ENCODE measurements at places on chromosomes 12 and 14. TPM values are rescaled to one million over a fixed set of nuclear protein-coding genes. Genes with fewer than 3 reads are reported as not detected.

Gene LHX5
- total RNA-seq, result not detected

Gene AKAP3
- 3.5 TPM for total RNA-seq

Gene LTB4R
- total RNA-seq, result 15.6 TPM

Gene FOS
- total RNA-seq, result 6.9 TPM

Gene ANKS1B
- 0.96 TPM for total RNA-seq

Gene PKP2
- total RNA-seq, result not detected

Gene SAMD15
- total RNA-seq, result 0.14 TPM

Gene APOF
- not detected for total RNA-seq

Gene PRIMA1
- not detected for total RNA-seq

Gene TUBA1B
- 2,009 TPM for total RNA-seq

Gene MEG3
- total RNA-seq, result not detected

Gene TMPRSS12
- total RNA-seq, result not detected

Gene AGAP2
- 72.7 TPM for total RNA-seq

Gene TMED10
- total RNA-seq, result 166 TPM

Measured in activated CD8-positive, alpha-beta memory T cell treated with anti-CD3 and anti-CD28 coated beads, Interleukin-2, amount 10 ng/mL, durations not matched to agents 7 days and 5 days (primary cell).